ENCODE measurements at places on chromosomes 7 and 10.

GRCh38 chr7:69934144-69934903 is 336.0 kb downstream of the AUTS2 start:
- DNase-seq: no peak

GRCh38 chr7:26792576-26792975 is 71.8 kb downstream of the SKAP2 start:
- DNase-seq: no peak

GRCh38 chr7:4712281-4713182 is 30.4 kb downstream of the FOXK1 start:
- DNase-seq: no peak

DNA sequence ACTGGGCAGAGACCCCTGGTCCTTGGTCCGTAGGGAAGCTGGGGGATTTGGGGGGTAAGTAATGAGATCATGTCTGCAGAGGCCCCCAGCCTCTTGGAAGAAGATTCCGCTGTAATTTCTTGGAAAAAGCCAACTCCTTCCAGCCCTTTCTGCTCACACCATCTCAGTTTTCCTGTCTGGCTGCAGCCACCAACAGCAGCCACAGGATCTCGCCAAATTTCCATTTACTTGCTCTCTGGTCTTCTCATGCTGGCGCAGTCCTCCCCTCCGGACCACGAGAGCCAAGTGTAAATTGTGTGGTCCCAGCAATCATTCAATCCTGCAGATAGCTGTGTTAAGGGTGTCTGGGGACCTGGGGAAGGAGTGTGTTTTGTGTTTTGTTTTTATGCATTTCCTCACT is 49.6 kb downstream of the ASB13 start:
- DNase-seq: no peak

DNA sequence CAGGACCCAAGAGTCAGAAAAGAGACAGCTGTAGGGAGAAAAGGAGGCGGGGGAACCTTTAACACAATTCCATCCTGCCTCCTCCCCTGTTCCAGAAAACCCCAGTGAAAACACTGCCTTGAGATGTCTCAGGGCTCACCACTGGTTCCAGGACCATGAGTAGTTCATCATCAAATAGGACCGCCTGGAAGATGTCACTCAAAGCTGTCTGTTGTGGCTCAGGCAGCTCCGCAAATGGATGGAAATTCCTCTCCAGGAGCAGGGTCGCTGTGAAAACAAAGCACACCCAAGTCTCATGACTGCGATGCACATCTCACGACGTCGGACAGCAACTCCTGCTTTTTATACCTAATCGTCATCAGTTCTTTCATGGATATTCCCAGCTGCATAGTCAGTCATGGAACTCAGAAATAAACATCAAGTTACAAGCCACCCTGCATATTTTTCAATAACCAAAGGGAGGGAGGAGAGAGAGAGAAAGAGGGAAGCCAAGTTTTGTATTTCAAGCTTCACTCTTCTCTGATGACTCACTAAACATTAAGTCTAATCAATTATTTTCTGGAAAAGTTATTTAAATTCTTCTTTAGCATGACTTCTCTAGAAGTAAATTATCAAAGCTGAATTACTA is 49.2 kb downstream of the GSDME start:
- no peak for DNase-seq

DNA sequence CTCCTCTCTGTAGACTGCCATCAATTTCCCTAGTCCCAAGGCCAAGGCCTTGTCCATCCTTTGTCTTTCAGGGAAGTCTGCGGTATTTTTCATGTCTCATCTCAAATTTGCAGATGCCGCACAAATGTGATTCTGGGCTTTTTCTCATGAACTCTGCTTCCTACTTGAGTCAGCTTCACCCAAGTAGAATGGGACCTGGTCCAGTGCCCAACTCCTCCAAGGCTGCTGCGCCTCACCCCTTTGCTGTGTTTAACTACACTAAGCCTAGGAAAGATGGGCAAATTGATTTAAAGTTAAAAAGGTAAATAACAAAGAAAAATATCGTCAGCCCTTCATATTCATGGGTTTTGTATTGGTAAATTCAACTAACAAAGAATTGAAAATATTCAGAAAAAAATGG is 1092.6 kb upstream of the AUTS2 start:
- no peak for DNase-seq

DNA sequence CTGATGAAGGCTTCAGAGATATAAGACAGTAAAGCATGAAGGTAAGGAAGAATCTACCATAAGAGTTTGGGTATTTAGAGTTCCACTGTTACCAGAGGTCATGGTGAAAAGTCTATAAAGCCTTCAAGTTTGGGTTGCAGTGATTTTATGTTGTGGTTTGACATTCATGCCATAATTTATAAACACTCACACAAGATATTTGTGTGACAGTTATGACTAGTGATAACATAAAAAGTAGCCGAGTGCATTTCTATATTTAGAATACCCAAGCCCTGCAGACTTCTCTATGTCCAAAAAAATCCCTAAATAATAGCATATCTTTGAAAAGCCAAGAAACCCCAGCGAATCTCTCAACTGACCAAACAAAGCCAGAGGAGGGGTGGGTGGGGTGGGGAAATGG is 229.9 kb downstream of the CXCL12 start:
- DNase-seq: no peak

DNA sequence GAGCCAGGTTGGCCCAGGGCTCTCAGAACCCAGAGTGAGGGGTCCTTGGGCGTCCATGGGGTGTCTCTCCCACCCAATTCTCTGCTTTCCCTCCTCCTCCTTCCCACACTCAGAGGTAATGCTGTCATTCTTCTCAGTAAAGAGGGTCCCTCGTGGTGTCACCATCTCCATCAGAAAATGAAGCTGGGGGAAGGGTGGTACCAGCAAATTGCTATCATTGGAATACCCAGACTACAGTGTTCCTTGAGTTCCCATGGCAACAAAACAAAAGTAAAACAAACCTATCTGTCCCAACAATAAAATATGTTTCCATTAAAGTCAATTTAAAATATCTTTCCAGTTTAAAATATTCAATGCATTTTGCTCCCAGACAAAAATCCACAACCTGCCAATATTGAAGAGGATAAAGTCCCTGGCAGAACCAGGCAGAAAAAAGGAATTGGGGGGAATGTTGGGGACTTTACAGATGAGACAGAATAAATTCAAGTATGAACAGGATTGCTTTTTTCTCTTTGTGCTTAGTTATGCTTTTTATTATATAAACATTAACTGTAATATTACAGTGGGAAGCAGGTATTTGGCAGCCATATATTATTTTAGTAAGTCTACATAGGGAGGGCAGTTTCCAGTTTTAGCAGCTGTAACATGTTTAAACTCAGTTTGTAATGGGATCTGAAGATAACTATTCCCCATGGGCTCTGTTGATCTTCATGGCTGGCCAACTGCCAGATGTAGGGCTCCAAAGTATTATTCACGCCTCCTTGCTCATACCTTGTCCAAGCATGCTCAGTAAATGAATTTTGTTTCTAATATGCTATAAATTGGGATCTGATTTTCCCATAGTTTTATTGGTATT is 182.1 kb downstream of the ARID5B start:
- no peak for DNase-seq

DNA sequence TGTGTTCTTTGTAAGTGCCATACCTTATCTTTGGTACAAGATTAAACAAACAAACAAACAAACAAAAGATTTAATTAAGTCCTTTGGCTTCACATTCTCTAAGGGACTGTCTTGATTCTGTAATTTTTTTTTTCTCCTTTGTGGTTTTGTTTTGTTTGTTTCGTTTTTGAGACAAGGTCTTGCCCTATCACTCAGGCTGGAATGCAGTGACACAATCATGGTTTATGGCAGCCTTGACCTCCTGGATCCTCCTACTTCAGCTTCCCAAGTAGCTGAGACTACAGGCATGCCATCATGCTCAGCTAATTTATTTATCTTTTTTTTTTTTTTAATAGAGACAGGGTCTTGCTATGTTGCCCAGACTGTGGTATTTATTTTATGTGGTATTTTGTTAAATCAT is 165.8 kb downstream of the LRRC4 start:
- DNase-seq: no peak

DNA sequence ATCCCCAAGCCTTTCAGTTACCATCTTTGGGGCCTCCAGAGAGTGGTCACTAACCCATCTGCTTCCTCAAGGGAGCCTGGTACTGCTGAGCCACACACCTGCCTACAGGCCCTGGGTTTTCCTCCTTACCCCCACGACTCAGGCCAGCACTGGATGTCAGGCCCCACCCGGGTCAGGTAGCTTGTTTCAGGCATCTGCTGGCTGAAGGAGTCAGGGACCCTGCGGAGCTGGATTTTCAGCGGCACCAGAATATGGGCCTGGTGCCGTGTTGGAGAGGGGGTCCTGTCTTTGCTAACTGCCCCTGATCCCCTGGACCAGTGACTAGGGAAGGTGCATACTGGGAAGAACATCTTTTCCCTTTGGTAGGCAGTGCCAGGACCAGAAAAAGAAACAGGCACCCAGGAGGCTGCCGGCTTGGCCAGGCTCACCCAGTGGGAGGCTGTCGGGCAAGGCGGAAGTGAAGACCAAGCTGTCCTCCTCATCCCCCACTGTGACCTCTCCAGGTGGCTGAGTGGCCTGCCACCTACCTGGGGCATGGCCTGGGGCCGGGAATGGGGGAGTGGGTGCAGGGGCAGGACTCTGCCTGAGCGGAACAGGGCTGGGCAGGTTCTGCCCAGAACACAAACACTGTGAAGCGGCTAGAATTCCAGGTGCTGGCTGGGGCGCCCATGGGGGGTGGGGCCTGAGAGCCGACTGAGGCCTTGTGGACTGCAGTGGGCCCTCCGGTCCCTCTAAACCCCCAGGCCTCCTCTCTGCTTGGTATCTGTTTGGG is 12.4 kb upstream of the SAMD8 start:
- no peak for DNase-seq

DNA sequence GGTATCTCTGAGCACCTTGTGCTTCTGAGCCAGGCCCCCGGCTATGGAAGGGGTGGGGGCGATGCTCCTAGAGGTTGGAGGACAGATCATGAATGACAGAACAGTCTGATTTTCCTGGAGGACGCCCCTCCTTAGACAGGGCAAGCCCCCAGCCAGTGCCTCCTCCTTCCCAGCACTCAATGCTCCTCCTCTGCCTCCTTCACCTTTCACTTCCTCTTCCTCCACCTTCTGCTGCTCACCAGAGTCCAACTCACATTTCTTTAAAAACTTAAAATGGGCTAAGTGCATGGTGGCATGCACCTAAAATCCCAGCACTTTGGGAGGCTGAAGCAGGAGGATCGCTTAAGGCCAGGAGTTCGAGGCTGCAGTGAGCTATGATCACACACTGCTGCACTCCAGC is 71.1 kb upstream of the CUX1 start:
- DNase-seq: no peak

DNA sequence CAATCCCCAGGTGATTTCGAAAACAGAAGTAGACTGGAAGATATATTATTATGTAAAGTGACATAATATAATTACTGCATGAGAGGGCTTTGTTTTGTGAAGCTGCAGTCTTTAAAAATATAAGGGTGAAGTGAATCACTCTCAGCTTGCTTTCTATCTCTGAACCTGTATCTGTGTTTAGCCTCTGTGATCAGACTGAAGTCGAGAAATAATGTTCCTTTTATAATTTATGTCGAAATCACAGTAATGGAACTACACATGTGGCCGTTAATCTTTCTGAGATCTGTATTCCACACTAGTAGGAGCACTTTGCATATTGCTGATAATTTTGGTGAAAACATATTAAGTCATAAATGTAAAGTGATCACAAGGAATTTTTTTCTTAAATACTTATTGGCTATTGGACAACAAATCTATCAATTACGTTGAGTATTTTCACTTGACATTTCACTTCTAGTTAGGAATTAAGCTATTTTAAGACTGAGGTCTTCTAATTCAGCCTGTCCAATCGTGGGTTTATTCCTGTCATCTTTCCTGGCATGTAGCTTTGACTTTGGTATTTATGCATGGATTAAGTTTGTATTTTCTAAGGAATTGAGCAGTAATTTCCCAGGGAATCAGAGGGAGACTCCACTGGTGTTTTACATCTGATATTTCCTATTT is 268.2 kb upstream of the POT1 start:
- DNase-seq: no peak
